ENCODE measurements at places on chromosomes 12 and 14.

GRCh38 chr14:71591929-71592328 is 340.3 kb upstream of the RGS6 start:
- H3K4me1 ChIP-seq: no peaks in the 10 kb centered on the region
- H3K27ac ChIP-seq: no peak overlapping the region
- H3K27me3 ChIP-seq: no peaks in the 10 kb centered on the region
- H3K4me3 ChIP-seq: no peak overlapping the region
- no peak for DNase-seq

GRCh38 chr14:41615011-41615595 is 8.4 kb downstream of the LRFN5 start:
- DNase-seq: no peak
- H3K27me3 ChIP-seq: no peaks in the 10 kb centered on the region
- no peaks in the 10 kb centered on the region for H3K36me3 ChIP-seq
- H3K27ac ChIP-seq: no peak overlapping the region

DNA sequence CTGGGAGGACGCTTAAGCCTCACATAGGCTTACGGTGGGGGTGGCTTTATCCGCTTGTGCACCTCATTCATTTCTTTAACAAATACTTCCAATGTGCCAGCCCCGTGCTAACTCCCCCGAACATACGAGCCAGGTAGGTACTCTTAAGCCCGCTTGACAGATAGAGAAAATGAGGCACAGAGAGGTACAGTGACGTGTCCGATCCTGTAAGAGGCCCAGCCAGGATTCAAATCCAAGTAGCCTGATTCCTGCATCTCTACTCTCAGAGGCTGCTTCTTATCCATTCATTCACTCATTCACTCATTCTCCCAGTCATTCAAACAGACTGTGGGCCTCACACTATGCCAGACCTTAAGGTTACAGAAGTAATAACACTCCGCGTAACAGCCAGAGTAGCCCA is 477 bp downstream of the OAS3 start:
- H3K4me1 ChIP-seq: peaks cover 26% of the 10 kb centered on the region
- H3K27ac ChIP-seq: no peak overlapping the region
- no peak for DNase-seq
- no peaks in the 10 kb centered on the region for H3K36me3 ChIP-seq

DNA sequence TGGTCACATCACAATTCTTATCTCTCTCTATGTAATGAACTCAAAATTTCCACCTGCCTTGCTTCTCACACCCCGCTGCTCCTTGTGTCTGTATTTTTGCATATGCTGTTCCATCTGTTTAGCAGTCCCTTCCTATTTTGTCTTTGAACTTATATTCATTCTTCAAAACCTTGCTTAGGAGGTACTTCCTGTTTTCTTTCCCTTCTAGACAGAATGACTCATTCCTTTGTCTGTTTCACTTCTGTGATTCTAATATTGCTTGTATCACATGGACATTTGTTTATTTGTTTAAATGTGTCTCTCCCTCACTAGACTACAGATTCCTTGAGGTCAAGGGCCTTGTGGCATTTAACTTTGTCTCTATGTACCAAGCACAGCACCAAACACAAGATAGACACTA is 424.2 kb downstream of the ETNK1 start:
- H3K4me3 ChIP-seq: no peak overlapping the region
- H3K4me1 ChIP-seq: no peaks in the 10 kb centered on the region
- H3K27me3 ChIP-seq: no peaks in the 10 kb centered on the region
- no peak overlapping the region for H3K27ac ChIP-seq
- DNase-seq: peak; percentile 44

- H3K4me1 ChIP-seq: no peaks in the 10 kb centered on the region
- no peaks in the 10 kb centered on the region for H3K27me3 ChIP-seq
- H3K4me3 ChIP-seq: no peak overlapping the region
- H3K36me3 ChIP-seq: no peaks in the 10 kb centered on the region
- no peak overlapping the region for H3K27ac ChIP-seq
- peak; percentile 65 for DNase-seq
These were observed 130.7 kb downstream of the TSPAN9 start for GRCh38 chr12:3207858-3208257.

GRCh38 chr12:113130457-113131135 is 5.0 kb downstream of the RASAL1 start:
- peaks cover 61% of the 10 kb centered on the region for H3K4me1 ChIP-seq
- no peaks in the 10 kb centered on the region for H3K36me3 ChIP-seq
- peak overlapping the region; percentile 83 for H3K27ac ChIP-seq

DNA sequence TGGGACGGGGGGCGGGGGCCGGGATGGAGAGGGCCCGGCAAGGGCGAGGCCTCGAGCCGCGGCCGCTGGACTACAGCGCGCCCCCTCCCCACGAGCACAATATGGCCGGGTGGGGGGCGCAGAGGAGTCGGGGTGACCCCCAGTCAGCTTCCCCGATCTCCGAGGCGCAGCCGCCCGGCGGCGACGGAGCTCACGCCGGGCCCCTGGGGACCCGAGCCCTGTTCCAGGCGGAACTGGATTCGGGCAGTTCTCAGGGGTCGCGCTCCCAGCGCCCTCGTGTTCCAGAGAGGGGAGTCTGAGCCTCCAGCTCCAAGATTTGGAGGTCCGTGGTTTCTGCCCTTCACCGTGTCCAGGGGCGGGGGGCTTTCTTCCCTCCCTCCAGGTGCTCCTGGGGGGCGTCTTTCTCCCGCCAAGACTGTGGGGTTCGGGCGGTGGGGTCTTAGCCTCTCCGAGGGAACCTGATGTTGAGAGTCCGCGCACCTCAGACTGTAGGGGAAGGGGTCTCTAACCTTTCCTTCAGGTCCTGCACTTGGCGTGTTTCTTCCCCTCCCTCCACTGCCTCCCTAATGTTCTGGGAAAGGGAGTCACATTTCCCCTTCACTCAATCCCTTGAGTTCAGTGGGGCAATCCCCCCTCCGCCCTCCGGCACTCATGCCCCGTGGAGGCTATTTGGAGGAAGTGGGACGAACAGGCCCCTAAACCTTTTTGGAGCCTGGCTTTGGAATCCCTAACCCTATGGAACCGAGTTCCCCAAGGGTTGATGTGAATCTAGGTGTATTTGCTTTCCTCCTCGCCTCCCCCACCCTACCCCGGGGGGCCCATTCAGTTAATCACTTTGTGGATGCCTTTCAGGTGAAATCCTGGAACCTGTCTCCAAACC is 584 bp downstream of the ACVR1B start:
- peak; percentile 67 for DNase-seq
- no peaks in the 10 kb centered on the region for H3K36me3 ChIP-seq
- H3K27ac ChIP-seq: no peak overlapping the region
- no peaks in the 10 kb centered on the region for H3K27me3 ChIP-seq
- peak overlapping the region; percentile 83 for H3K4me3 ChIP-seq
- H3K4me1 ChIP-seq: peaks cover 19% of the 10 kb centered on the region

GRCh38 chr12:80777587-80777986 is 60.9 kb downstream of the MYF5 start:
- H3K27ac ChIP-seq: peak overlapping the region; percentile 44
- H3K36me3 ChIP-seq: no peaks in the 10 kb centered on the region
- no peaks in the 10 kb centered on the region for H3K27me3 ChIP-seq
- no peak overlapping the region for H3K4me3 ChIP-seq
- peaks cover 23% of the 10 kb centered on the region for H3K4me1 ChIP-seq
- DNase-seq: no peak

DNA sequence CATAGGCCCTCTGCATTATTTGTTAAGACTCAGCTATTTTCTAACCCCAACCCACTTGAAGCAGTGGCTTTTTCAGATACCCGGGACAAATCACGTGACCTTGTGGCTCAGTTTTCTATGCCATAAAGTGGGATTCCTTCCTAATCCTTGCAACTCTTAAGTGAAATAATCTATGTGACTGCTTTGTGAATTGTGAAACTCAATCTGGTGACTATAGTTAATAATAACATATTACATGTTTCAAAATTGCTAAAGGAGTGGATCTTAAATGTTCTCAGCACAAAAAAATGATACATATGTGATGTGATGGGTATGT is 17.3 kb downstream of the EML1 start:
- H3K4me3 ChIP-seq: no peak overlapping the region
- no peak overlapping the region for H3K27ac ChIP-seq
- H3K27me3 ChIP-seq: no peaks in the 10 kb centered on the region
- no peaks in the 10 kb centered on the region for H3K36me3 ChIP-seq
- no peak for DNase-seq
- no peaks in the 10 kb centered on the region for H3K4me1 ChIP-seq

DNA sequence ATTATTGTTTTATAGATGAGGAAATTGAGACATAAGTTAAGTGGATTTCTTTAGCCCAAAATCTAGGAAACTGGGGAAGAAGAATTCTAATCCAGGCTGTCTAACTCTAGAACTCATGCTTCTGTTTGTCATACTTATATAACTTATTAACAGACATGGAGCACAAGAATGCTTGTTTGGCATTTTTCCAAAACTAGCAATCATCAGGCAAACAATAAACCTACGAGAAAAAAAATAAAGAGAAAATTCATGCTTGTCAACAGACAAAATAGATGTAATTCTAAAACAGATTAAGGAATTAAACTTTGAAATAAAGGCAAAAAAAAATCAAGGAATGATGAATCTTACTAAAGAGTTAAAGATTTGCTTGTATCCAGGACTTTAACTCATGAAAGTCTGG is 103.1 kb downstream of the METTL25 start:
- 0 out of 2 replicates have a peak, but pooled peaks cover 3% of the 10 kb centered on the region for H3K36me3 ChIP-seq
- H3K27ac ChIP-seq: no peak overlapping the region
- no peaks in the 10 kb centered on the region for H3K4me1 ChIP-seq
- no peaks in the 10 kb centered on the region for H3K27me3 ChIP-seq
- no peak for DNase-seq

DNA sequence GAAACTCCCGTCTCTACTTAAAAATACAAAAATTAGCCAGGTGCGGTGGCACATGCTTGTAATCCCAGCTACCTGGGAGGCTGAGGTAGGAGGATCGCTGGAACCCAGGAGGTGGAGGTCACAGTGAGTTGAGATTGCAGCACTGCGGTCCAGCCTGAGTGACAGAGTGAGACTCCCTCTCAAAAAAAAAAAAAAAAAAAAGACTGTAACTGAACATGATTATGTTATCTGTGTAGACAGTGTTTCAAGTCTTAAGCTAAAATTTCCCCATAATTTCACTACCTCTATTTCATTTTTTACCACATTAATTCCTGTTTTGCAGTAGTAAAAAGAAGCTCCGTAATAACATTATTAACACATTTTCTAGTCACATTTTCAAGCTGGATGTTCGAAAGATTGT is 5.4 kb downstream of the PLBD1 start:
- no peaks in the 10 kb centered on the region for H3K36me3 ChIP-seq
- H3K4me1 ChIP-seq: peaks cover 8% of the 10 kb centered on the region
- H3K27me3 ChIP-seq: no peaks in the 10 kb centered on the region
- H3K4me3 ChIP-seq: no peak overlapping the region
- H3K27ac ChIP-seq: no peak overlapping the region
- DNase-seq: no peak

DNA sequence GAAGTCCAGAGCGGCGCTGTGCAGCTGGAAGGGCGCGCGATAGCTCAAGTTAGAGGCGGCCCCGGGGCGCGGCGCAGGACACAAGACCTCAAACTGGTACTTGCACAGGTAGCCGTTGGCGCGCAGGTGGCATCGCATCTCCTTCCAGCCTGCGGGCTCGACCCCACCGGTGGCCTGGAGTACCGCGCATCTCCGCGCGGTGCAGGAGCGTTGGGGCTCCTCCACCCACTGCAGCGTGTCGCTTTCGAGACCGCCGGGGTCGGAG is 553 bp downstream of the CLEC14A start:
- no peaks in the 10 kb centered on the region for H3K36me3 ChIP-seq
- H3K27ac ChIP-seq: no peak overlapping the region
- DNase-seq: no peak
- 0 out of 2 replicates have a peak, but pooled peaks cover 3% of the 10 kb centered on the region for H3K27me3 ChIP-seq
- H3K4me1 ChIP-seq: no peaks in the 10 kb centered on the region

Measured in Karpas-422 (cell line).